NCI-H1930 (cell line): ENCODE measurements at places on chromosomes 3 and 15.

DNA sequence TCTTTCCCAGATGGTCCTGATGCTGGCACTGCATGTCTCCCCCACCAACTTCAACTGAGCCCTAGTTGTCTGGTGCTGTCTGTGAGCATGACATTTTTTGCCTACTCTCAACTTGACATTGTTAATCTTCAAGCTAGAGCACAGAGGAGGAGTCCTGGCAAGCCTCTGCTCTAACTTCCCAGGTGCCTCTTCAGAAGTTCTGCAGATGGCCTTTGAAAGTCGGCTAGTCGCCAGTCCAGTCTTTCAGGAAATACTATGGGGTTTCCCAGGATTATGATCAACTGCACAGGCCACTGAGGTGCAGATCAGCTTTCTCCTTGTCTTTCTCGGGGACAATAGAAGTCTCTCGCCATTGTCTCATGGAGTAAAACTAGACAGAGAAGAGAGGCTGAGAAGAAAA lies 86.7 kb downstream of the ST8SIA2 start:
- no peak for DNase-seq

GRCh38 chr3:141388395-141388794 lies 20.1 kb downstream of the ZBTB38 start:
- DNase-seq, result no peak

DNA sequence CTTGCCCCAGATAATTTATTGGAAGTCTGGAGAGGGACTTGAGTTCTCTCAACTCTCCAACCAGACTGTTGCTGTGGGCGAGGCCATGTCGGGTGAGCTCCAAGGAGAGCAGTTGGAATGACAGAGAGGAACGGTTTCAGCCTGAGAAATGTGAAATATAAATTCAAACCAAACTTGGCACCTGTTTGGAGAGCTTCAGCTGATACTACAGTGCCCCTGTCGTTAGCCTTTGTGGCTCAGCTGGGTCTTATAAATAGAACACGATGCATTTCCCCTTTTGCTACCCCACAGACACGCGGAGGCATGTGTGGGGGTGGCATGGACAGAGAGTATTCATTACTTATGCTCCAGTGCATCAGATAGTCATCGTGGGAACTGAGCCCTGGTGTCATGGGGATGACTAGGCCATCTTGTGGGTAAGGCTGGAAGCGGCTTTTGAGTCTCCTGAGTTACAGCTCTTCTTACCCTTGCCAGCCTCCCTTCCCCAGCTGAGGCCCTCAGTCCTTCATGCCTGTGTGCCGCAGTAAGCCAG lies 15.6 kb downstream of the SMAD3 start:
- DNase-seq, result peak; percentile 2

DNA sequence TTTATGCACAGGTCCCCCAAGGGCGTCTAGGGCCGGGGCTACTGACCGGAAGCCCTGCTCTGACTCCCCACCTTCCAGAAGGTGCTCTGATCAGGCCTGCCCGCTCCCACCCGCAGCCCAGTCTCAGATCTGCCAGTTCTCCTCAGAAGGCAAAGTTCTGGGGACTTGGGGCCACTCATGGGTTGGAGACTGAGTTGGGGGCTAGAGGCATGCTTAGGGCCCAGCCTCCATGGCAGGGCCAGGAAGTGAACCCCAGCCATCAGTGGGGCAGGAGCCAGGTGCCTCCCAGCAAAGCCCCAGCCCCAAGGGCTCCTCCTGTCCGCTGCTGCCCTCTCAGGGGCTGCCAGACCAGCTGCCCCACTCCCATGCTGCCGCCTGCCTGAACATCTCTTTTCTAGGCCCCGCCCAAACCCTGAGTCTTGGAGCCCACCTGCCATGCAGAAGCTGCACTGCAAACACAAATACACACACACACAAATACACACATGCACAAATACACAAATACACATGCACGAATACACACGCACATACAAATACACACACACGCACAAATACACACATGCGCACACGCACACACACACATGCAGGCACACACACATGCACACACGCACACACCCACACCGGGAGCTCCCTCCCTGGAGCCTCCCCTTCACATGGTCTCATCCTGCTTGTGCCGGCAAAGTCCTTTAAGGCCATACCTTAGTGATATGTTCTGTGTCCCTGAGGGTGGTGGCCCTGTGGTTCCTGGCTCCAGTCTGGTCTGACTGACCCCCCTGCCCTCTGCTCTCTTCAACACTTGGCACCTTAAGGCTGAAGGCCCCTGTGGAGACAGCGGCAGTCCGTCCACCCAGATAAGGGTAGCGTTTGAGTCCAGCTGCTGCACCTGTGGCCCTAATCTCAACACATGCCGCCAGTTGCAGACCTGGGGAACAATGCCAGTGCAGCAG lies 59.2 kb upstream of the KLF13 start:
- DNase-seq, result no peak

DNA sequence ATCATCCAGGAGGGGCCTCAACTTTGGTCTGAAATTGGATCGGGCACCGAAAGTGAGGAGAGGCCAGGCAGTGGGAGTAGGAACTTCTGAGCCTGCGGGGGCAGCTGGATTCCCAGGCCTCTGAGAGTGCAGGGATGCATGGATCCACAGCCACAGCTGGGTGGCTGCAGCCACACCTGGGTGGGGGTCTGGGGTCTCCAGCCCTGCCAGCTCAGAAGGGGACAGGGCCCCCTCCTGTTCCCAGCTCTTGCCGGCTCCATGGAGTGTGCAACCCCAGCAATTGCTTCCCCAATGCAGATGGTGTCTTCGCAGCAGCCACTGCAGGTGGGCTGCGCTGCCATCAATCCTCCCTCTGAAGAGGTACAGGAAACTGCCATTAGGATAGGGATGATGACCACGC lies 123.7 kb downstream of the BCHE start:
- no peak for DNase-seq

DNA sequence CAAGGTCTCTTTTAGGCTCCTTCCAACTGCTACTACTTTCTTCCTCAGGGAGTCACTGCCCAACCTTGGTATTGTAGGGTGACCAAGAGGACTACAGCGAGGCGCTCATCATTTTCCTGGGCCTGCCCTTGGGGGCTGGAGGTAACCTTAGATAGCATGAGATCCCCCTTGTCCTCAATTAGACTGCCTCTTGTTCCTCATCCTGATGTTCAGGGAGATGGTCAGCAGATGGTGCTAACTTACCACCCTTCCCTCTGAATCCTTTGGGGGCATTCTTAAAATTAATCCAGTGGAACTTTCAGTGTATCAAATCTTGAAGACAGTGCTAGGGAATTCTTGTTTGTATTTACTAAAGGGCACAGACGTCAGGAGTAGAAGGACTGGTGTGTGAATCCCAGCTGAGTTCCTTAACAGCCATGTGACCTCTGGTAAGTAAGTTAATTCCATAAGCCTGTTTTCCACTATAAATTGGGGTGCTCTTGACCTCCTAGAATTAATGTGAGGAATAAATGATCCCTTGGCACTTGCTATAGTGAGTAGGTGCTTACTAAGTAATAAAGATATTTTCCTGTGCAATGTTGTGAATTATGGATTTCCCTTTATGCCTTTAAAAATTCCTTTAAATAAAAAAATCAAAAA lies 4.1 kb upstream of the CLPX start:
- no peak for DNase-seq

DNA sequence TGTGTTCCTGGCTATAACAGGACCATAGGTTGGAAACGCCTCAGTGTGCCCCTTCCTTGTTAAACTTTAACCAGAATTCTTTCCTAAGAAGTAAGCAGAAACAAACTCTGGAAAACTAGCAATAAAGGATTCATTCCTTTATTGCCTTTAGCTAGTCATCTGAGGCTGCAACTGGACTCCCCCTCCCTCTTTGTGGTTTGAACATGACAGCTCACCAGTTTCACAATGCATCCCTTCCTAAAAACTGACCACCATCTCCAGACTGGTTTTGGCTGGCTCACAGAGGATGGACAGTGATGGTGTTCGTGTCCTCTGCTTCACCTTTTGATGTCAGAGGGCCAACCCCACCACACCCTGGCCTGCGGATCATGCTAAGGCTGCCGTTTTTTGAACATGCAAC lies 27.9 kb upstream of the TGFBR2 start:
- DNase-seq, result no peak

DNA sequence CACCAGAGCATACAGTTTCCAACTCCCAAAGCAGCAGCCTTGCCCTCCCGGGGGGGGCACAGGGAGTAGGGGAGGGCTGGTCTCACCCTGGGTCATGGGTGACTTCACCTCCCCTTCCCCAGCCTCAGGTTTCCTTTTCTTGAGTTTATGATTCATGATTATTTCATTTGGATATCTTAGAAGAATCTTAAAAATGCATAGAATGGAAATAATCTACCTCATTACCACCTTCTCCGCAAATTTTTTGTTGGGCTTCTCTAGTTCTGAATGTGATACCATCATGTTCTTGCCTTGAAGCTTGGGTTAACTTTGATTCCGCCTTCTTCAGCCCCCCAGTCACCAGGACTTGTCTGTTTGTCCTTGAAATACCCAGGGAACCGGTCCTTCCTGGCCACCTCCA lies 148.8 kb upstream of the ROPN1 start:
- no peak for DNase-seq
